ENCODE measurements at places on chromosomes 13 and 19.

DNA sequence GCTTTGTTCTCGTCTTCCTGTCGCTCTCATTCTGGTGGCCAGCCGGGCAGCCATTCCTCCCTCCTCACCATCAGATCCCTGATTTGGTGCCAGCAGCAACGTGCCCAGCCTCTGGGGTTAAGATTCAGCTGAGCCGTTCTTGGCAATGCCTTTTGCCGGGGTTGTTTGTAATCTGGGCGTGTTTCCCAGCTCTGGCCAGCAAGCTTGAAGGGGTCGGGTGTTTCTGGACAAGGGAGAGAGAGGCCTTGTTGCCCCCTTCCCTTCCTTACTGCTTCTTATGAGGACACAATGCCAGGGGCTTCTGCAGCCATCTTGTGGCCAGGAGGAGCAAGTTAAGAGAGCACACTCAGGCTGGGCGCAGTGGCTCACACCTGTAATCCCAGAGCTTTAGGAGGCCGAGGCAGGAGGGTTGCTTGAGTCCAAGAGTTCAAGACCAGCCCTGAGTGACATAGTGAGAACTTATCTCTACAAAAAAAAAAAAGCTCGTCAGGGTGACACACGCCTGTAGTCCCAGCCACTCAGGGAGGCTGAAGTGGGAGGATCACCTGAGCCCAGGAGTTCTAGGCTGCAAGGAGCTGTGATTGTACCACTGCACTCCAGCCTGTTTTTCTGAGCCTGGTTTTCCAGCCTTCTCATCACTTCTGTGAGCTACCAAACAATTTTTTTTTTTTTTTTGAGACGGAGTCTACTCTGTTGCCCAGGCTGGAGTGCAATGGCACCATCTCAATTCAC is 10.7 kb upstream of the CRTC1 start:
- DNase-seq, result no peak

DNA sequence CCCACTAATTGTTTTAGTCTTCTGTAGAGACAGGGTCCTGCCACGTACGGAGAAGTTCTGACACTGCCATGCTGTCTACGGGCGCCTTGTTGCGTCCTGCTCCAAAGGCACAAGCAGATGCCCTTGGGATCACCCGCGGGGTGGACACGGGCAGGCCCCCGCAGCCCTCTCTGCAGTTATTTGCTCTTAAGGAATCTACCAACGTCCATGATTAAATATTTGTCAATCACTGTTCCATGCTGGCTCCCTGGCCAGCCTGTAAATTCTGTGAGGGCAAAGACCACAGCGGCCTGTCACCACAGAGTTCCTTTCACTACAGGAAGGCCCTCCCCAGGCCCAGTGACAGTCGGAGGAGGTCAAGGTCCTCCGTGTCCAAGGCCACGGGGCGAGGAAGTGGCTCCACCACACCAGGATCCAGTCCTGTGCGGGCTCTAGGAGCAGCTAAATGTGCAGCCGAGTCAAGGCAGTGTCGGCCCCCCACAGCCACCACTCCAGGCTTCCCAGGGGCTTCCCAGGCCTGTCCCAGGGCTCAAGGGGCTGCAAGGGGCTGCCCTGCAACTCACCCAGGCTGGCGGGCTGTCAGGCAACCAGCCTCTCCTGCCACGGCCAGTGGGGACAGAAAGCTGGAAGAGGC is 2.1 kb downstream of the RNF126 start:
- DNase-seq, result no peak

GRCh38 chr13:45219123-45219891 is 18.5 kb upstream of the KCTD4 start:
- no peak for DNase-seq

- DNase-seq, result no peak
These were observed 22.6 kb downstream of the KLF5 start for GRCh38 chr13:73081256-73081915.

All from activated T-helper 9 cell treated with anti-CD3 and anti-CD28 coated beads, Interleukin-2, amount 50 U/mL, for 16 hours (primary cell).